Globus pallidus (tissue), 1 donor: ENCODE measurements at places on chromosomes 3 and 15.

DNA sequence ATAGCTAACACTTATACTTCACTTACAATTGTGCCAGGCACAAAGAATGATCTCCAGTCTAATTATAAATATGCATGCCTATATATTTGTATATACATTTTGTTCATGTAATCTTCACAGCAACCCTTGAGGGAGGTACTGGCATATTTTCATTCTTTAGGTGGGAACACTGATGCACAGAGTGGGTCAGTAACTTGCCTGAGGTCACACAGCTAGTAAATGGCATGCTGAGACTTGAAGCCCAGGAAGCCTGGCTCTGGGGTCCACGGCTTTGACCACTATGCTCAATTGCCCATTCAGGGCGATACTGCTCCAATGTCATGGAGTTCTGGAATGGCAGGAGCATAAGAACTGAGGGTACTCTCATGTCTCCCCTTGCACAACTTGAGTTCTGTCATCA, 139.8 kb downstream of the SHQ1 start:
- DNase-seq = no peak

GRCh38 chr15:45773149-45773548, 138.3 kb downstream of the SQOR start:
- no peak for DNase-seq

GRCh38 chr15:92864127-92864814, 35.9 kb upstream of the CHD2 start:
- DNase-seq = no peak

DNA sequence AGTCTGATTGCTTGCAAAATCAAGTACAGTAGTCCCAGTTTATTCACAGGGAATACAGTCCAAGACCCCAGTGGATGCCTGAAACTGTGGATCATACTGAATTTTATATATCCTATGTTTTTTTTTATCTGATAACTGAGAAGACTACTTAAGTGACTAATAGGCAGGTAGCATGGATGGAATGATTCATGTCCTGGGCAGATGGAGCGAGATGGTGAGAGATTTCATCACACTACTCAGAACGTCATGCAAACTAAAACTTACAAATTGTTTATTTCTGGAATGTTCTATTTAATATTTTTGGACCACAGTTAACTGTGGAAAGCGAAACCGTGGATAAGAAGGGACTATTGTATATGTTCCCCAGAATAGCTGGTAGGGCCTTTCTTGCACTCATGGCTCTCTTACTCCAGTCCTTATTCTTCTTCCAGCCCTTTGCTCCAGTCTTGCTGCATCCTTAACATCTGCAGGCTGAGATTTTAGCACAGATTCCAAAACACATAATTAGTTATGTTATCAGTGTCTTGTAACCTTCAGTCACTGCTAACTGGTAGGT, 290.0 kb downstream of the ADAMTSL3 start:
- no peak for DNase-seq

- no peak for DNase-seq
These were observed 361.9 kb upstream of the ICE2 start for GRCh38 chr15:60840703-60841411.

GRCh38 chr15:75749820-75750219, 37.2 kb upstream of the CSPG4 start:
- no peak for DNase-seq

DNA sequence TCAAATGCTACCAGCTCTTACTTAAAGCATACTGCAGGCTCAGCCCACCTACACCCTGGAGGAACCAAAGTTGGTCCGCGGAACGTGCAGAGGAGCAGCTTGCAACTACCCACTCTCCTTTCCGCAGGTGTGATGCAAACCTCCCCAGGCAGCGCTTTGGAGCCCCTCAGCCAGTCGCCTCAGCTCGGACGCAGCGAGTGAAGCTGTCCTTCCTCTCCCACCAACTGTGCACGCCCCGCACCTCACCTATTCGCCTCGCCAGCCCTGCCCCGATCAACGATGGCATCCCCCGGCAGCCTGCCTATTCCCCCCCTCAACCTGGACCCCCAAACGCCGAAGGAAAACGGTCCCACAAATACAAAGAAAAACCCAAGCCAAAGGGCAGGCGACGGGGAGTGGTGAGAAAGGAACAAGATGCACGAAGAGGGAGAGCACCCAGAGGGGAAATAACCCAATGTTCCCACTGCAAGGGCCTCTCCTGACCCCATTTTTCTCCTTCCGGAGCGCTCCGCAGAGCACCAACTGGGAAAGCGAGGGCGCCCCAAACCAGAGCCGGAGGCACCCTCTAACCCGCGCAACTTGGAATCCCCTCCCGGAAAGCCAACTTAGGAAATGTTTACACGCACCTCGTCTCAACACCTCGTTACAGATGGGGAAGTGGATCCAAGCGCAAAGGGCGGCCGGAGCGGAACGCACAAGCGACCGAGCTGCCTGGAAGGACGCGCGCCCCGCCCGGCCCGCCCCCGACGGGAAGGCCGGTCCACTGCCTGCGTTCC, 665 bp downstream of the GLB1 start:
- peak; percentile 42 for DNase-seq

DNA sequence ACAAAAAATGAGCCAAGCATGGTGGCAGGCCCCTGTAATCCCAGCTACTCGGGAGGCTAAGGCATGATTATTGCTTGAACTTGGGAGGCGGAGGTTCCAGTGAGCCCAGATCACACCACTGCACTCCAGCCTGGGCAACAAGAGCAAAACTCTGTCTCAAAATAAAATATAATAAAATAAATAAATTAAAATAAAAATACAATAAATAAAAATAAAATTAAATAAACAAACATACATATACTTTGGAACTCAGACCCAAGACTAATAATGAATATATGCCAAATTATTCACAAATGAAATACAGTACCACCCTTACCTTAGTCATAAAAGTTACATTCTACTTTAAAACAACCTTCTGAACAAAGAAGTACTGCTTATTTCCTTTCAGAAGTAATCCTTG, 81.8 kb downstream of the SCAPER start:
- no peak for DNase-seq

DNA sequence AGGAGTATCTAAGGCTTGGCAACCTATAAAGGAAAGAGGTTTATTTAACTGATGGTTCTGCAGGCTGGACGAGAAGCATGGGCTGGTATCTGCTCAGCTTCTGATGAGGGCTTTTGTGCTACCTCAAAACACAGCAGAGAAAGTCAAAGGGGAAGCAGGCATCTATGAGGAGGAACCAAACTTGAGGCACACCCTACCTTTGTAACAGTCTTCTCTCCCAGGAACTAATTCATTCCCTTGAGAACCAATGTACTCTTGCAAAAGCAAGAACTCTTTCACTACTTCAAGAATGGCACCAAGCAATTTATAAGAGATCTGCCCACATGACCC, 109.0 kb downstream of the CGGBP1 start:
- DNase-seq = no peak

- no peak for DNase-seq
These were observed 1.1 kb downstream of the SEC11A start for GRCh38 chr15:84714821-84715220.

DNA sequence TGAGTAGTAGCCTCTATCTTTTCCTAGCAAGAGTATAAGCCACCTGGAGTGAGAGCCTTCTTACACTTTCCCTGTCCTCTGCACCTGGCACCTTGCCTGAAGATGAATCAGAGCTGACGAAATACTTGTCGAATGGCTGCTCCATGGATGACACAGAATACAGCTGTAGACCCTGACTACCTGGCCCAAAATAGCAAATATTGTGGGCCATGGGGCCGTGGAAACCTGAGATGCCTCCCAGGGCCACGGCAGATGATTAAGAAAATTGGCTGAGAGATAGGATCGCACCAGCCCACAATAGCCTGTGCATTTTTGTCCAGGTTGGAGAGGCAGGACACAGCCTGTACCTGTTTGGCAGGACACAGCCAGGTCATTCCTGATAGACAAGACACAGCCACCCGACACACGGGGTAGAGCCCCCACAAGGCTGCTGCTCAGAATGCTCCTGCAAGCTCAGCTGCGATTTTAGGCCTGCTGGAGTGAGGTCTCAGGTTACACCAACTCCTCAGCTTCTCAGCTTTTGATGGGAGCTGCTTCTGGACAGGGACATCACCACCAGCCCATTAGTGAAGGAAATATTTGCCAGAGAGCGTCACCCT, 22.9 kb upstream of the TPM1 start:
- no peak for DNase-seq

GRCh38 chr3:83218383-83219200, 1457.1 kb upstream of the GBE1 start:
- DNase-seq = no peak

DNA sequence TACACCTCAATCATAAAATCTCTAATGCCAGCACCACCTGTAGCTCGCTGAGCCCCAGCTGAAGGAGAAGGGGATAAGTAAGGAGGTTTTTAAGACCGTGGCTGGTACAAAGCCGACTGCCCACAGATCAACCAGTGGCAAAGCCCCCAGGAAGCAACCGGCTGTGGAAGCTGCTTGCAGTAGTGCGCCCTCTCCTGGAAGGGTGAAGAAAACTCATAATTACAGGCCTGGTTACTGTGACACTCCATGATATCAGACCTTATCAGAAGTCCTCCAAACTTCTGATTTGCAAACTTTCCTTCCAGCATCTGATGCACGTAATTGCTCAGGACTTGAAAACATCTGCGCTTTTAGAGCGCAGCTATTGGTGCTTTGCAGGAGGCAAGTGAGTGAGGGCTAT, 63.1 kb upstream of the MCTP2 start:
- DNase-seq = no peak

DNA sequence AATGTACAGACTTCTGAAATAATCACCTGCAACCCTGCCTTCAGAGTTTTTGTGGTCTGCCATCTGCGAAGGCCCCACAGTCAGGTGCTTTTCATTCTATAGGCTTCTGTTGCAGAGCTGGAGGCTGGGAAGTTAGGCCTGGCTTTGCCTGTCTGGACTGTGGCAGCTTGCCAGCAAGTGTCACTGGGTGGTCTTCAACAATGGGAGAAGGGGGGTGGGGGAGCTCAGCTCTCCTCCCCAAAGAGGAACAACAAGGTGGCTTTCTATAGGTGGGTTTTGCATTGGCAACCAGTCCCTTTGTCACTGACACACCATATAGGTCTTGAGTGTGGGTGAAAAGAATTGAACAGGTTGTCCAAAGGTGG, 7.3 kb downstream of the BOC start:
- no peak for DNase-seq

DNA sequence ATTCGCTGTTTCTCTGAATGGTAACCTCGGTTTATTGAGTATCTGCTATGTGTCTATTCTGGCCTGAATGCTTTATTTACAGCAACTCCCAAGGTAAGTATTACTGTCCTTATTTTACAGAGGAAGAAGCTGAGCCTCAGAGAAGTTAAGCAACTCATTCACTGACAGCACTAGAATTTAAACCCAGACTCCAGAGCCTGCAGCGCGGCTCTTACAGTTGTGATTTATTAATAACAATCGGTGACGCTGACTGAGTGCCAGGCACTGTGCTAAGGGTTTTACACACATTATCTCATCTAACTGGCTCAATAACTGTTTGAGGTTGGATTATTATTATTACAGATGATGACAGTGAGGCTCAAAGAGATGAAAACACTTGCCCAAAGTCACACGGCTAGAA, 19.6 kb downstream of the SRGAP3 start:
- no peak for DNase-seq

DNA sequence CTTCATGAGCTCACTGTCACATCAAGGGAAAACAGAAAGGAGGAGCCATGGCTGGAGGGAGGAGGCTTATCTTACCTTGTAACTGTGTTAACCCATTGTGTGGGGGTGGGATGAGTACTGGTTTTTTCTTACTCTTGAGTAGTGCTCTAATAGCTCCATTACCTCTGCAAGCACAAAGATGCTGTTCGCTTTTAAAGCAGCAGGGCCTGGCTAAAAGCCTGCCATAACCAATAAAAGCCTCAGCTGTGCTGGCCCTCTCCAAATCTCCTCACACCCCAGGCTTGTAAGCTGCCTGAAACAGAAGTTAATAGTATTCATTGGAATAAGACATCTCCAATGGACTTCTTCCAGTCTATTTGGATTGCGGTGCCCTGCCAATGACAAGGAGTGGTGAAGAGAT, 544.1 kb downstream of the TUSC7 start:
- DNase-seq = no peak

GRCh38 chr3:57949785-57950615, 58.2 kb upstream of the FLNB start:
- no peak for DNase-seq

DNA sequence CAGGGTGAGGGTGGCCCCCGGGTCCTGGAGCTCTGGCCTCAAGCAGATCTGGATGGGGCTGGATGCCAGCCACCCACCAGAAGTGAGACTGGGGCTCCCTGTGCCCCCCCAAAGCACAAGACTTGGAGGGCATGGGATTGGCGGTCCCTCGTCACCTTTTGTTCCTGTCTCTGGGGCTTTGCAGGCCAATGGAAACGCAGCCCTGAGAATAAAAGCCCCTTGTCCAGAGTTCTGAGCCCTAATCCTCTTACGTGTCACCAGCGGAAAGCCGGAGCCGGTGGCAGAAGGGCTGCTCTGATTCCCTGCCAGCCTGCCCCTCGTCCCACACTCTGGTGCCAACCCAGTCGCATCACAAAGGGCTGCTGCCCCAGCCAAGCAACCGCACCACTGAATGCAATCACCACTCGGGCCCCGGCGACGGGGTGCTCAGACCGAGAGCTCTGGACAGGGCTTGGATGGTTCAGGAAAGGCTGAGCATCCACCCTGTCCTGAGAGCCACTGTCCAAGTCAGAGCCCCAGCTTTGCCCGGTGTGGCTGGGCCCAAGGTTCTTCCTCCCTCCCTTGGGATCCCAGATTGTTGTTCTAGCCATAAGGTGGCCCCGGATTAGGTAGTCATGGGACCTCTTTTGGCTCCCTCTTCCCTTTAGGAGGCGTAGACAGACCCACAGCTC, 22.8 kb upstream of the ELP6 start:
- DNase-seq = peak; percentile 67

- no peak for DNase-seq
These were observed 65.1 kb downstream of the CD200R1L start for GRCh38 chr3:112781599-112781998.

DNA sequence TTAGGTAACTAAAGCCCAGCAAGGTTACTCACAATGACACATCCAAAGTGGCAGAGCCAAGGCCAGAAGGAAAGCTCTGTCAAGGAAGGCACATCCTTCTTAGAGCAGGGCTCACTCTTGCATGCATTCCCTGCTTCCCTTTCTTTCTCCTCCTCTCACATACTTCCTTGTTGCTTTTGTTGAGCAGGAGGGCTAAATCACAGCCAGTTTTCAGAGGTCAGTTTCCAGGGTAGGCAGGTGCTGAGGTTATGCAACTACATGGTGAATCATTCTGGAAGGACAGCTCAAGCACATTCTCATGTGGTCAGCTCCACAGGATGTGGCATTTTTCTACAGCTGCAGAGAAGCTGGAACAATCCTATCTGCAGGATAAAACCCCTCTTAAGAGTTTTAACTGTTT, 275.6 kb downstream of the ZNF621 start:
- DNase-seq = no peak

DNA sequence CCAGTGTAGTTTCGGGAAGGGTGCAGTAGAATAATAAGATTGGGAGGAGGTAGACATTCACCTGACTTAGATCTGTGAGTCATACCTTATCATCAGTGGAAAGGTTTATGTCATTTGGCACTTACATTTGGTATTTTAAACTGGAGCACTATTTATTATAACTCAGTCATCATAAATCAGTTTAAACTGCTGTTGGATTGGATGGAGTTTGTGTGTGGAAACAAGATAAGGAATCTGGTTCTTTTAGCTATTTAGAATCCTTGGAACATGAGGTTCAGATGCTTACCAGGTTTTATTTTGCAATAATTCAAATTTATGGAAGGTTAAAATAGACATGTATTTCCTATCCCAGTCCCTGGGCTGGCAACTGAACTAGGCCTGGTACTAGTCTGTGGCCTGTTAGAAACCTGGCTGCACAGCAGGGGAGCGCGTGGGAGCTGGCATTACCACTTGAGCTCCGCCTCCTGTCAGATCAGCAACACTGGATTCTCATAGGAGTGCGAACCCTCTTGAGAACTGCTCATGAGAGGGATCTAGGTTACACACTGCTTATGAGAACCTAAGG, 34.5 kb downstream of the ZFAND6 start:
- no peak for DNase-seq
